Glutamatergic neuron (in vitro differentiated cells): ENCODE measurements at places on chromosomes 1 and 21. TPM values are rescaled to one million over a fixed set of nuclear protein-coding genes. Genes with fewer than 3 reads are reported as not detected.

CD48 gene
- total RNA-seq, result not detected

PDPN gene
- total RNA-seq, result 4.8 TPM

DNA sequence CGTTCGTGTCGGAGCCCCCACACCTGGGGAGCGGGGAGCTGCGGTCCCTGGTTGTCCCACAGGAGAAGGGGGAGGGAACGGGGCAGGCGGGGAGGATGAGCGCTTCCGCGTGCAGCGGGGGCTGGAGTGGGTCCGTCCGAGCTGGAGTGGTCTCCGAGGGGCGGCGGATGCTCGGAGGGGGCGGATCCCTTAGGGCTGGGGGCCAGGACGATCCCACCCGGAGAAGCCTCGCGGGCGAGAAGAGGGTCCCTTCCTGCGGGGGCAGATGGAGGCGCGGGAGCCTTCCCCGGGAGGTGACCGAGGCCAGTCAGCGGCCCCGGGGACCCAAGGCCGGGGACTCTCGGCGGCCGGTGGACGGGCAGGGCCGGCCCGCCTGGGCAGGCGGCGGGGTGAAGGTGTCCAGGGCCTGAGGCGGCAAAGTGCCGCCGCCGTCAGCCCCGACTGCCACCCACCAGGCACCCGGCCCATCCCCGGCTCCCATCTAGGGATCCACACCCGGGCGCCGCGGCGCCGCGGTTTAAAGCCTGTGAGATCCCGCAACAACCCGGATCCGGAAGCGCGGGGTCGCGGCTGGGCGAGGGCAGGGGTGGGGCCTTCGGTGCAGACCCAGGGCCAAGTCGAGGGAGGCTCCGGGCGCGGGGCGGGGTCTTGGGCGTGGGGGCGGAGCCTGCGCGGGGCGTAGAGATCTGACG, 5.3 kb upstream of the CCDC27 start:
- peak; percentile 97 for DNase-seq

DNA sequence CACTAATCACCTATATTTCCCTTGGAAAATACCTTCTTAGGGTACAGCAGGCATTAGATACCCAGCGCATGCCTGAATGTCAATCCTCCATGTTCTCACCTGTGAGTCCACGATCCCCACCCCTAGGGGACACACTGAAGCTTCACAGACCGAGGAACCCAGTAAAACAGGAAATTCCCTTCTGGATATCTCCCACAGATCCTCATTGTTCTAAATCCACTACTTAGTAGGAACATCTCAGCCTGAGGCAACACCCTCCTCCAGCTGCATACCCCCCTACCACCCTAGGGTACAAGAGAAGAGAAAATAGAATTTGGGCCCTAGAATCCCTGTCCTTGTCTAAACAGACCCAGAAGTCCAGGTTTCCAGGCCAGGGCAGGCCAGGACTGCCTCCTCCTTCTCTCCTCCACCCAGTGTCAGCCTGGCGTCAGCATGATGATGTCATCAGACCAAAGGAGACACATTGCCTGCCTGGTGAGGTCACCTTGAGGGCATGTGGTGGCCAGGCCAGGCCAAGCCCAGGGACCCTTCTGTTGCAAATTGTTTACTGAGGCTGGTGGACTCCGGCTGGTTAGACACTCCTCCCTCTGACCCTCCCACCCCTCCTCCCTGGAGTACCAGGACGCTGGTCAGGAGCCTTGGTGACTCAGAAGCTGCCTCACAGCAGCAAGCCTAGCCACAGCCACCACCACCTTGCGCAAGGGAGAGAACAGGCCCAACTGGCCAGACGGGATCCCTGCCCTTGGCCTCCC, 6.2 kb downstream of the NECTIN4 start:
- DNase-seq, result peak; percentile 61

GRCh38 chr1:27967884-27968466, 8.2 kb downstream of the XKR8 start:
- DNase-seq, result no peak

GRCh38 chr1:198775606-198776005, 136.8 kb downstream of the PTPRC start:
- DNase-seq, result no peak
